Muscle of leg (tissue), 16 donors: ENCODE measurements at places on chromosomes 5 and 9. TPM values are rescaled to one million over a fixed set of nuclear protein-coding genes. Genes with fewer than 3 reads are reported as not detected.

LCN9 gene
- total RNA-seq, result not detected

ORM1 gene
- total RNA-seq, result 0.49 TPM

OR13D1 gene
- not detected for total RNA-seq

PDE4D gene
- total RNA-seq, result 65.9 TPM

AQP3 gene
- 5.6 TPM for total RNA-seq

FGF1 gene
- 5.5 TPM for total RNA-seq

STX17 gene
- 15.0 TPM for total RNA-seq

HACD4 gene
- total RNA-seq, result 1.3 TPM

KLHL3 gene
- 3.6 TPM for total RNA-seq

NR3C1 gene
- 73.7 TPM for total RNA-seq

LCN10 gene
- total RNA-seq, result 12.3 TPM

OLFM1 gene
- total RNA-seq, result 3.2 TPM

SREK1IP1 gene
- total RNA-seq, result 10.4 TPM

MRPS30 gene
- 50.6 TPM for total RNA-seq

LHX3 gene
- not detected for total RNA-seq

RAPGEF6 gene
- 21.4 TPM for total RNA-seq

ANKRD34B gene
- 0.13 TPM for total RNA-seq

BARHL1 gene
- total RNA-seq, result not detected

ARRDC1 gene
- 27.1 TPM for total RNA-seq

SLC6A3 gene
- total RNA-seq, result not detected

SPATA31D3 gene
- not detected for total RNA-seq

CYLC2 gene
- total RNA-seq, result not detected

ACER2 gene
- 1.2 TPM for total RNA-seq

PHYHD1 gene
- 23.9 TPM for total RNA-seq

FOXI1 gene
- not detected for total RNA-seq

PCDHB10 gene
- 2.1 TPM for total RNA-seq

C1QTNF2 gene
- total RNA-seq, result 26.8 TPM
